Lung microvascular endothelial cell (primary cell): ENCODE measurements at places on chromosomes 2 and 18.
A peak's percentile ranks its signal among the peaks of the same experiment; 100 is the strongest.

- DNase-seq: no peak
Measured at GRCh38 chr2:200627110-200627770, 41.4 kb downstream of the AOX1 start.

GRCh38 chr2:222074674-222075073 lies 224.1 kb downstream of the PAX3 start:
- no peak for DNase-seq

- DNase-seq: no peak
Measured at GRCh38 chr2:96681540-96681939, 39.0 kb downstream of the FER1L5 start.

DNA sequence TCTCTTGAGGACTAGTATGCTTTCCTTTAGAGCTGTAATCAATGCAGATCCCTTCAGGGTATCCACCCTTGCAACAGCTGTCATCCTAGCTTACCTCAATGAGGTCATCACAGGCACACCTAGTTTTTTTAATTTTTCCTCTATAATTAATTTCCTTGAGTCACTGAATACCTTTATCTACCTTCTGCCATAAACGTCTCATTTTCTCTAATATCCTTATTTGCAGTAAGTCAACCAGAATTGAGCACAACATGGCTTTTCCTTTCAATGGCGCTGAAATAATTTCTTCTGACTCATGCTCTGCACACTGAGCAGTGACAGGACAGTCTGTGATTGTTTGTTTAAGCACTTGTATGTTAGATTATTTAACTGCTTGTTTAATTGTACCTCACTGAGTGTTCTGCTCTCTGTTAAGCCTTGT lies 49.4 kb downstream of the ETAA1 start:
- DNase-seq: peak; percentile 60
